ENCODE measurements at places on chromosomes 3 and 15.

DNA sequence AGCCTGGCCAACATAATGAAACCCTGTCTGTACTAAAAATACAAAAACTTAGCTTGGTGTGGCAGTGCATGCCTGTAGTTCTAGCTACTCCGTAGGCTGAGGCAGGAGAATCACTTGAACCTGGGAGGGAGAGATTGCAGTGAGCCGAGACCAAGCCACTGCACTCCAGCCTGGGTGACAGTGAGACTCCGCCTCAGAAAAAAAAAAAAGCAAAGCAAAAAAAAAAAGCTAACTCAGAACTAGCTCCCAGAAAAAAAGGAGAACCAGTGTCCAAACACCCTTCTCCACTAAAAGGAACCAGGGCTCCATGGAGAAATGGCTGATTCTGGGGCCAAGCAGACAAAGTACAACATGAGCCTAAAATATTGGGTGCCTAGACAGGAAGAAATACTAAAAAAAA, 16.7 kb upstream of the CRTC3 start:
- no peak for DNase-seq

GRCh38 chr3:150371741-150372254, 36.3 kb upstream of the TSC22D2 start:
- DNase-seq: no peak

DNA sequence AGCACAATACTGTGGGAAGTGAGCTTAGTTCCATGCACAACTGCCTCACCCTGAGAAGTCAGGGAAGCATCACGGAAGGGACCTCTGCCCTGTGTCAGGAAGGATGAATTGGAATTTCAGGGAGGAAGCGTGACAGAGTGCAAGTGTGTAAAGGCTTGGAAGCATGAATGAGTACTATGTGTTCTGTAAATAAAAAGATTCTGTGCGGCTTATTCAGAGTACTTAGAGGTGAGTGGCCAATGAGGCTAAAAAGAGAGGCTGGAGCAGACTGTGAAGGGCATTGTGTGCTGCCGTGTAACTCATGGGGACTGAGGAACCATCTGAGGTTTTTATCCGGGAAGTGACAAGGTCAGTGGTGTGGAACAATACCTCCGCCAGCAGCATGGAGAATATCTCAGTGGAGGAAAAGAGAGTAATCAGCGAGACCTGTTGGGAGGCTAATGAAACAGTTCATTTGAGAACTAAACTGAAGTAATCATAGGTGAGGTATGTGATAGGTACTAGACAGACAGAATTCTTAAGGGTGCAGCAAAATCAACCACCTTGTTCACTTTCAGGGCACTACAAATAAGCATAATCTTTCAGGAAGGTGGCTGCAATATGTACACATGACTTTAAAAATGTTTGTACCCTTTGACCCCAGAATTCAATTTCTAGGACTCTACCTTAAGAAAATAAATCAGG, 64.9 kb upstream of the SPRED1 start:
- no peak for DNase-seq

GRCh38 chr3:14126887-14127505, 2.1 kb downstream of the TMEM43 start:
- DNase-seq: no peak

DNA sequence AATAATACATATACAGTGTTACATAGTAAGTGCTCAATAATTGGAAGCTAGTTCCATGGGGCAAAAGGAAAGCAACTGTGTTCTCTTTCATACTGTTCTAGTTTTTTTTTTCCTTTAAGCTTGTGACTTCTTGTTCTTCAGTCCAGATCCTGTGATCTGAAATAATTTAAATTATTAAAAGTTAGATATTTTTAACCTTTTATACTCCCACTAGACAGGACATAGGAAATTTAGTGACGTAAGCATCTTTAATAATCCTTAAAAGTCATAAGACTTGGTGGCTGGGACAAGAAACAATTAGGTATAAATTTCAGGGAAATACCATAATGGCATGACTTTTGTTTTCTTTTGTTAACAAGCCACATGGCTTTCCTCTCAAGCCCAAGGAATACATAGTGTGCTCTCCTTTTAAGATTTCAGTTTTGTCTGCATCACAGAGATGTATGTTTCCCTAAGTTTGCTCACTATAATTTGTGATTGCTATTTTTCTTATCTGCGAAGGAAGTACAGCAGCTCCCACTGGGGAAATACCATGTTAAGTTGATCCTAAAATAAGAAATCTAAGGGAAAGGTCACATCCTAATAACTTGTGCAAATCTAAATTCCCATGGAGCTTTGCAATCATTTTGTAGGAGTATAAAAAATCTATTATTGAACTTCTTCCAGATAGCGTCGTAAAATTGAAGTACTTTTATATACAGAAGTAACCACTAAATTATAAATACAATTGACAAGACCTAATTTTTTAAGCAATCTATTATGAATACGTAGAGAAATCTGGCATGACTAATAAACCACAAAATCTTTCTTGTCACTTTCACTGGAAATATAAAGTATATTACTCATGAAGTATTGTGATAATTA, 30.1 kb downstream of the PPARG start:
- DNase-seq: no peak

DNA sequence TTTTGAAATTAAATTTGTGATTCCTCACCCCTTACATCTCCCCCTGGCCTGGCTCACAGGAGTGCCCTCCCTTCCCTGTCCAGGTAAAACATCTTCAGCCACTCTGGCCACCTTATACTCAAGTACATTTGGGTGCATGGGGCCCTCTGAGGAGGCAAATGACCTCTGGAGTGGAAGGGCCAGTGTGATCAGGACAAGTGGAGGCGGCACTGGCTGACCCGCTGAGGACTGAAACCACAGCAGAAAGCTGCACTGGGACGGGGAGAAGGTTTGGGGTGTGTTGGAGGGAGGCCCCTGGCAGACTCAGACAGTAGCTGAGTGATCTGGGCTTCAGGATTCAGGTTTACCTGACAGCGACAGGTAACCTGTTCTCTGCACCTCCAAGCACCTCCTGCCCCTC, 24.2 kb downstream of the HES1 start:
- no peak for DNase-seq

DNA sequence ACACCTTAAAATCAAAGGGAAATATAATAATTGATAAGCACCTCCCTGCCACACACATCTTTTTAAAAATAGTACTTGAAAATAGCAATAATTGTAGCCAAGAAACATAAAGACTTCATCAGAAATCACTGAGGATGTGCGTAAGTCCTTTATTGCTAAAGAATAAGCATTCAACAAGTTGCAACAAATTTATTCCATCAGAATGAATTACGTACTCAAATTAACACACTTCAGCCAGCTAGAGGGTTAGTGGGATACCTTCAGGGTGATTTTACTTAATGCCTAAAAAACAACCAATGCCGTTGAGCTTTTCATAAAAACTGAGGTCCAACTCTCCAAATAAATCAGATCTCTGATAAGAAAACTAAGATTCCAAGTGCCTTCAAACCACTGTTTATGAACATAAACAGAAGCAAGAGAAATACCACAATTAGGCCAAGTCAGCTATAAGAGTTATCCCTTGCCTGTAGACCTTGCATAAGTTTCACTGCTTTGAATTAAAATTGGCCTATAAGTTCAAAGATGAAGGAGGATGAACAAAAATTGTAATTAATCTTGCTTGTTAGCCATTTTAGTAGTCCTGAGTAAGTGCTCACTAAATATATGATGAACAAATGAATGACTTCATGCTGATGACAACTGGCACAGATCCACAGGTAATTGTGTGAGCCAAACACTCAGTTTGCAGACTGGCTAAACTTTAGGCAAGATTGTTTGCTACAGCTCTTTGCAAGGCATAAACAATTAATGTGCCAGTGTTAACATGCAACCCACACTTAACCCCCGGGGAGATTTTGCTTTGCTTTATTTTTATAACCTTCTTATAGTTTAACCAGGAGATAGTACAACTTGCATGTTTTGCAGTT, 375.1 kb upstream of the THBS1 start:
- no peak for DNase-seq

- no peak for DNase-seq
Observed at GRCh38 chr3:149376718-149377407, 586 bp downstream of the TM4SF1 start.

- no peak for DNase-seq
Observed at GRCh38 chr3:73259856-73260255, 198.4 kb downstream of the EBLN2 start.

DNA sequence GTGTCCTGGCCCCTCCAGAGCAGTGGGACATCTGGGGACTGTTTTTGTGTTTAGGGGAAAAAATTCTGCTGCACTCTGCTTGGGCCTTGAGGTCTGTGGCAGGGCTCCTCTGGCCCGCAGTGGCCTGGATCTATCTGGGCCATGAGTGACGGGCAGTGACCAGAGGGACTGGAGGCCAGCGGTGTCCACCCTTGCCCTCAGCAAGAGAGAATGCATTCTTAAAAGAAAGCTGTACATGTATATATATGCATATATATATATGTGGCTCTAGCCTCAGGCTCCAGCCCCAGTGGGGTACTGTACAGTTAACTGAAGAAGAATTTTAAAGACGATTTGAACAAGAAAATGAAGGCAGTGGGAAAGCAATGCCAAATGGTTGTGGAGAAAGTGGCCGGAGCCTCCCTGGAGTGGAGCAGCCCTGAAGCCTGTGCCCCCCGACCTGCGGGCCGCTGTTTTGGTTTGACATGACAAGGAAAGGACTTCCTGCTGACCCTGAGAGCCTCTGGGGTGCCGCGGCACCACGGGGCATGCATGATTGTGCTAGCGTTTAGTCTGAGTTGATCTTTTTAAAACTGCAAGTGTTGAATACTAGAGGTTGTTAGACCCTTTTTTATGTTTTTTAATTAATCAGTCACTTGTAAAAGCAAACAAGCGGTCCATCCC, 52.2 kb downstream of the PLXNA1 start:
- DNase-seq: no peak

DNA sequence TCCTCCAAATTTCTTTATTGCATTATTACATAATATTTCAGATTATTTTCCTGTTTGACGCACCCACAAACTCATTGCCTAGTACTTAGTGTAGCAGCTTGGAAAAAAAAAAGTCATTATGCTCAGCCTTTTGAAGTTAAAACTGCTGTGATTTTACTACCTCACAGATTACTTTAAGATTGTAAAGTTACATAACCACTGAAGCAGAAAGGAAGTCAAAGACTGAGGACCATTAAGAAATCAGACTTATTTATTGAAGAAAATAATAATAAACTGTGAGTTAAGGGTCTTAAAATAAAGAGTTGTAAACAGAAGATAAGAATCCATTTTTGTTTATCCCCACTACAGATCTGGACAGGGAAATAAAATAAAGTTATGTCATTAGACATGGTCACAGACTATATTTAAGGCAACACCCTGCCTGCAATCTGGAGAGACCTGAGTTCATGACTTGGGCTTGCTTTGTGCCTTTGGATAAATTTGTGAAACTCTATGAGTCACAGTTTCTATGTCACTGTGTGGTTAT, 212.1 kb upstream of the ROBO2 start:
- no peak for DNase-seq

DNA sequence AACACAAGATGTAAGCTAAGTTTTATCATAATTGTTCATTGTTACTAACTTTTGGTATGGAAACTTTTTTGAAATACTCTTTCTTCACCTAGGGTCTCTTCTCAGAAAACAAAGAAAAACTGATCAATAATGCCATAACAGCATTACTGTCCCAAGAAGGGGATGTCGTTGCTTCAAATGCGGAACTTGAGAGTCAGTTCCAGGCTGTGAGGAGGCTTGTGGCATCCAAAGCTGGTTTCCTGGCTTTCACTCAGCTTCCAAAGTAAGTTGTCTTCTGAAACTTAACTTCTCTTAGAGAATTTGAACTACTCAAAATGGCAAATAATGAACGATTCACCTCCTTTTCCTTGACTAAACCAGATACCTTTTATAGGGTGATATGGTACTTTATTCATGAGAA, 39.3 kb downstream of the DNAJC13 start:
- no peak for DNase-seq

- DNase-seq: no peak
Observed at GRCh38 chr3:161893972-161894371, 397.4 kb downstream of the OTOL1 start.

- no peak for DNase-seq
Observed at GRCh38 chr3:32972482-32973146, 21.2 kb downstream of the CCR4 start.

DNA sequence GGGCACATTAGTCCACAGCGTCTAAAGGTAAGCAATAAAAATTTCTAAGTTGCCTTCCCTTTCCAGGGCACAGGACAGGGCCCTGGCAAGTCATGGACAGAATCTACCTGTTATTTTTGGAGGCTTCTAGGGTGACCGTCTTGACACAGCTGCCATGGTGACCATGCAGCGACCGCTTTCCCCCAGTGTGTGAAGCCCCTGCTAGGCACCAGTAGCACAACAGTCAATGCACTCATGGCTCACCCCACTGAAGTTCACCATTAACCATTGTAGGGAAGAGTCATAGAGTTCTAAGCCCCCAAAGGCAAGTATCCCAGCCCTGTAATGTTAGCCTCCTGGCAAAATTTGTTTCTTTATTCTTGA, 43.8 kb upstream of the SLCO2A1 start:
- DNase-seq: no peak

DNA sequence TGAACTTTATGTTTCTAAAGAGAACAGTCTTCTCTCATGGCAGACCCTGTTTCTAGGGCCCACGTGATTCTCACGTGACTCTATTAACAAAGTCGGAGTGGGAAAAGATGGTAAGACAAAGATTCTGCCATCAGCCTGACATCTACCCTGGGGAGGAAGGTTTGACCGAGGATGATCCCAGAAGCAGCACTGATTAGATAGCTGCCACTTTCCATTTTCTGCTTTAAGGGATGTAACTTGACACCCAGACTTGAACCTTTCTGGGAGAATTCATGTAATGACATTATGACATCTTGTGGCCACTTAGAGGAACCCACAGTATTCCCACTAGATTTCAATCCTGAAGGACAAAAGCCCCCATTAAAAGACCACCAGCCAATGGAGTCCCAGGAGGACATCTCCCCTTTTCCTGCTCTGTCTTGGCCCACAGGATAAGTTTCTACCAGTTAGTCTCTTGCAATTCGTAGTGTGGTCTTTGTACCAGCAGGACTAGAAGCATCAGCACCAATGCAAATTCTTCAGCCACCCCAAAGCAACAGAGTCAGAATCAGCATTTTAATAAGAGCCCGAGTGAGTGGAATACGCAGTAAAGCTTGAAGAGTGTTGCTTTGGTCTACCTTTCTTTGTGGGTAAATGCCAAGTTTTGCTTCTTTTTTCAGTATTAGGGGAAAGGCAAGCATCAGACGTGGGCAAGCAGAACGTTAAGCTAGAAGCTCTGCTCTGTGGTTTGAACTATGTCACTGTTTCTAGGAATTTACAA, 480.5 kb upstream of the PROK2 start:
- no peak for DNase-seq

GRCh38 chr15:70031261-70031660, 66.5 kb downstream of the TLE3 start:
- no peak for DNase-seq

DNA sequence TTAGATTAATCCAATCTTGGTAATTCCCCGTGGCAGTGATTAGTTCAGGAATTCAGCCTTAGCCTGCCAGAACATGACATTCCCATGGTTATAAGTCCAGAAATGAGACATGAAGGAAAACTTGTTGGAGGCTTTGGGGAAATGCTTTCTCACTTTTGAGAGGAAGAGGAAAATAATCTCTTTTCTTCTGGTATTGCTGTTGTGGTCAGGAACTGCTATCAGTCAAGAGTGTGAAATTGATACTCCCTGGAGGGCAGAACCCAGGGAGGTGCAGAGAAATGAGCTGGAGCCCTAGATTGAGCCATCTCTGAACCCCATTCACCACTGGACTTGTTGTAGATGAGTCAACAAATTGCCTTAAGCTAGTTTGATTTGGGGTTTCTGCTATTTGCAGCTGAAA, 38.6 kb upstream of the APH1B start:
- DNase-seq: no peak
